Left lung (tissue), 14 donors: ENCODE measurements at places on chromosomes 4 and X. TPM values are rescaled to one million over a fixed set of nuclear protein-coding genes. Genes with fewer than 3 reads are reported as not detected.
A peak's percentile ranks its signal among the peaks of the same experiment; 100 is the strongest.

Gene NXT2
- total RNA-seq = 10.7 TPM

Gene STAG2
- total RNA-seq = 66.5 TPM

Gene STBD1
- total RNA-seq = 8.8 TPM

Gene CXXC4
- 1.3 TPM for total RNA-seq

DNA sequence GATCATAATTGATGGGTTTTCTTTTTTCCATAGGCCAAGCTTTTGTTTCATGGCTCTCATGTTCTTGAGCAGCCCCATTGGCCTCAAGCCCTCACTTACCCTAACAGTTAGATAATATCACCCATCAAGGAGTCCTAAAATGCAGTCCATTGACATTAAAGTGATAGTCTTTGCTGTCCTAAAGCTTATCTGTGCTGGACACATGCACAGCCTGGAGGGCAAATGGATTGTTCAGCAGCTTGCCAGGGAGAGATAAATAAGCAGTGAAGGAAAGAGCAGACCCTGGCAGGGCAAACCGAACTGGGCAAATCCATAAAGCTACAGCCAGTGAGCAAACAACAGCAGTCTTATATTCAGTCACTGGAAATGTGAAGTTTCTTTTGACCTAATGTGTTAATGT lies 199.6 kb upstream of the MID1 start:
- H3K27me3 ChIP-seq = no peaks in the 10 kb centered on the region

GRCh38 chr4:170758988-170759387 lies 669.2 kb upstream of the AADAT start:
- H3K4me3 ChIP-seq = no peak overlapping the region
- H3K27ac ChIP-seq = no peak overlapping the region
- no peaks in the 10 kb centered on the region for H3K4me1 ChIP-seq
- no peaks in the 10 kb centered on the region for H3K27me3 ChIP-seq

GRCh38 chr4:142480244-142480643 lies 365.9 kb downstream of the INPP4B start:
- no peaks in the 10 kb centered on the region for H3K27me3 ChIP-seq
- H3K4me1 ChIP-seq = no peaks in the 10 kb centered on the region
- no peak overlapping the region for H3K4me3 ChIP-seq
- no peaks in the 10 kb centered on the region for H3K36me3 ChIP-seq

GRCh38 chr4:169745291-169745690 lies 12.5 kb downstream of the HPF1 start:
- H3K27me3 ChIP-seq = no peaks in the 10 kb centered on the region
- H3K4me3 ChIP-seq = no peak overlapping the region
- DNase-seq = no peak
- H3K4me1 ChIP-seq = no peaks in the 10 kb centered on the region

DNA sequence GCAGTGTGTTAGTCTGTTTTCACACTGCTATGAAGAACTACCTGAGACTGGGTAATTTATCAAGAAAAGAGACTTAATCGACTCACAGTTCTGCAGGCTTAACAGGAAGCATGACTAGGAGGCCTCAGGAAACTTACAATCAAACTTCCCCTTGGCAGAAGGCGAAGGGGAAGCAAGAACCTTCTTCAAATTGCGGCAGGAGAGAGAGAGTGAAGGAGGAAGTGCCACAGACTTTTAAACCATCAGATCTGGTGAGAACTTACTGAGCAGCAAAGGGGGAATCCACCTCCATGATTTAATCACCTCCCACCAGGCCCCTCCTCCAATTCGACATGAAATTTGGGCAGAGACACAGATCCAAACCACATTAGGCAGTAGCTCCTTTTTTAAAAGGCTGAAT lies 59.2 kb upstream of the LEF1 start:
- no peaks in the 10 kb centered on the region for H3K4me1 ChIP-seq
- no peak overlapping the region for H3K4me3 ChIP-seq
- H3K36me3 ChIP-seq = no peaks in the 10 kb centered on the region
- H3K27me3 ChIP-seq = no peaks in the 10 kb centered on the region
- no peak for DNase-seq
- no peak overlapping the region for H3K27ac ChIP-seq

- no peaks in the 10 kb centered on the region for H3K4me1 ChIP-seq
- DNase-seq = no peak
- no peak overlapping the region for H3K4me3 ChIP-seq
- H3K36me3 ChIP-seq = no peaks in the 10 kb centered on the region
- H3K27me3 ChIP-seq = no peaks in the 10 kb centered on the region
Measured at GRCh38 chr4:29972121-29972520, 748.0 kb upstream of the PCDH7 start.

GRCh38 chr4:31054295-31054694 lies 334.1 kb downstream of the PCDH7 start:
- H3K27ac ChIP-seq = no peak overlapping the region
- DNase-seq = no peak
- H3K27me3 ChIP-seq = no peaks in the 10 kb centered on the region
- no peak overlapping the region for H3K4me3 ChIP-seq
- H3K36me3 ChIP-seq = no peaks in the 10 kb centered on the region

DNA sequence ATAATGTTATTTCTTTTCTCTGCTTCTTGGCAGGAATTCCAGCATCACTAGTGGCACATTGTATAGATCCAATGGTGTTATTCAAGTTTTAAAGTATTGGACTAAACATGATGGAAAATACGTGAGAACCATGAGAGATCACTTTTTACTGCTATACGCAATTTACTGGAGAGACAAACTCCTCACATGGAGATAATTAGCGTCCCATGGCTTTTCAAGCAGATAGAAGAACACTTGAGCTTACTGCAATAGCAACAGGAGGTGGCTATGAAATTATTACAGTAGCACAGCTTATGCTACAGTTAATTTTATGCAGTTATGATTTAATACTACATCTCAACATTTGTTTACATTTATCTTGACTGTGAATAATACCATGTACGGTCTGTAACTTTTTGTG lies 11.9 kb upstream of the TMEM185A start:
- no peak overlapping the region for H3K27ac ChIP-seq
- DNase-seq = no peak
- H3K4me3 ChIP-seq = no peak overlapping the region
- no peaks in the 10 kb centered on the region for H3K27me3 ChIP-seq
- H3K36me3 ChIP-seq = no peaks in the 10 kb centered on the region

DNA sequence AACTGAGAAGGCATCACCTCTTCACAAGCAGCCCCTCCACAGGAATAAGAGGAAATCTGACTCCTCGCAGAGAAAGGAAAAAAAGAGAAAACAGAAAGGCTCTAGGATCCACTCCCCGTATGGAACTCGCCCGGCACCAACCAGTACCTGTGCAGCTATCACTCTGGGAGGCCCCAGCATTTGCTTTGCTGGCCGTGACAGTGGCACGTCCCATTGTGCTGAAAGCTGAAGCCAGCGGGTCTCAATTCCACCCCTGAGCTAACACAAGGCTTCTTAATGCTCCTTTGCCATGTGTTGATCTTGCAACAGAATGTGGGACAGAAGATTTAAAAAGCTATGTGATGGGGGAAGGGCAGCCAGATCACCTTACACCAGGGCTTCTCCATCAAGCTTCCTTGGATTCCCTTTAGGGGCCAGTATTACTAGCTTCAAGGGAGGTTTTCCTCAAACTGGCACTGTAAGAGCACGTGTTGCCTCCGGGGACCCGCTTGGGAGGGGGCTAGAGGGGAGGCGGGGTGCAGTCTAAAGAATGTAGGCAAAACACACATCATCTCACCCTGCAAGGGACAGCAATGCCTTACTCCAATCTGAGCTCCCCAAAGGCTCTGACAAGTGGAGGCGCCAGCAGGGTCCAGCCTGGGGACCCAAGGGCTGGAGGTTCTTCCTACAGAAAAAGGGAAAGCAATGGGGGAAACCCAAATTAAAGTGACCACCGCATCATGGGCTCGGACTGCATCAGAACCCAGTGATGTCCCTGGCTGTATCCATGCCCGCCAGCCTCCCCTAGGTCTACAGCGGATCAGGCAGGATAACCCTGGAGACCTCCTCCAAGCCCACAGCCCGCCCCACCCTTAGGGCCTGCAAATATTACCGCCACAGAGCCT lies 1.2 kb downstream of the USP46 start:
- H3K4me3 ChIP-seq = peak overlapping the region; percentile 71
- no peaks in the 10 kb centered on the region for H3K36me3 ChIP-seq
- no peaks in the 10 kb centered on the region for H3K27me3 ChIP-seq

DNA sequence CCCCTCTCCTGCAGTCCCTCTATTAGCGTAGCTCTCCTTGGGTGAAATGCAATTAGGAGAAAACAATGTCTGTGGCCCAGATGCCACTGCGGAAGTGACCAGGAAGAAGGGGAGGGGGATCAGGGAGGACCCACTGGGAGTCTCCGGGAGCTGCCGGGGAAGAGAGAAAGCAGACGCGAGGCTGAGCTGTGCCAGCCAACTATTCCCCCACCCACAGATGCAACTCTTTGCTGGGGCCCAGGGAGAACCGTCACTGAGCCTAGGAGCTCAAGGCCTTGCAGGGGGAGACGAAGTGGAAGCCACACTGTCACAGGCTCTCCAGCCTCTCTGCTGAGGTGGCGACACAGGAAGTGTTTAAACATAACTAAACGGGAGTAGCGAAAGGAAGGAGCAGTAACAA lies 149.2 kb downstream of the BCOR start:
- H3K27ac ChIP-seq = no peak overlapping the region
- no peaks in the 10 kb centered on the region for H3K4me1 ChIP-seq
- no peak overlapping the region for H3K4me3 ChIP-seq
- DNase-seq = no peak
- no peaks in the 10 kb centered on the region for H3K36me3 ChIP-seq
- H3K27me3 ChIP-seq = no peaks in the 10 kb centered on the region

- no peaks in the 10 kb centered on the region for H3K27me3 ChIP-seq
- H3K27ac ChIP-seq = no peak overlapping the region
- H3K36me3 ChIP-seq = no peaks in the 10 kb centered on the region
- no peak overlapping the region for H3K4me3 ChIP-seq
- DNase-seq = no peak
Measured at GRCh38 chrX:73930300-73930699, 367.3 kb downstream of the CHIC1 start.

- H3K27ac ChIP-seq = no peak overlapping the region
- no peaks in the 10 kb centered on the region for H3K36me3 ChIP-seq
- no peak overlapping the region for H3K4me3 ChIP-seq
- no peak for DNase-seq
- H3K4me1 ChIP-seq = peaks cover 37% of the 10 kb centered on the region
Measured at GRCh38 chr4:87100168-87100567, 120.2 kb downstream of the KLHL8 start.
